ENCODE measurements at places on chromosomes 2 and 18. TPM values are rescaled to one million over a fixed set of nuclear protein-coding genes. Genes with fewer than 3 reads are reported as not detected.

GRCh38 chr2:196330645-196331044, 159.3 kb upstream of the STK17B start:
- no peaks in the 10 kb centered on the region for H3K36me3 ChIP-seq
- no peaks in the 10 kb centered on the region for H3K27me3 ChIP-seq
- no peak for DNase-seq
- peak overlapping the region; percentile 36 for H3K27ac ChIP-seq

DNA sequence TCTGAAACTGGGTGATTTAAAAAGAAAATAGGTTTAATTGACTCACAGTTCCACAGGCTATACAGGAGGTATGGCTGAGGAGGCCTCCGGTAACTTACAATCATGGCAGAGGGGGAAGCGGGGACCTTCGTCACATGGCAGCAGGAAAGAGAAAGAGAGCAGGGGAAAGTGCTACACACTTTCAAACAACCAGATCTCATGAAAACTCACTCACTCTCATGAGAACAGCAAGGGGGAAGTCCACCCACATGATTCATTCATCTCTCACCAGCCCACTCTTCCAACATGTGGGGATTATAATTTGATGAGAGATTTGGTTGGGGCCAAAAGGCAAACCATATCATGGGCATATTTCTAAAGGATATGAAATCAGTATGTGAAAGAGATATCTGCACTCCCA, 12.0 kb upstream of the ARHGAP15 start:
- no peak for DNase-seq
- H3K27me3 ChIP-seq = peaks cover 12% of the 10 kb centered on the region
- H3K27ac ChIP-seq = no peak overlapping the region
- H3K36me3 ChIP-seq = no peaks in the 10 kb centered on the region

GRCh38 chr2:66683599-66683998, 248.7 kb downstream of the MEIS1 start:
- peaks cover 80% of the 10 kb centered on the region for H3K4me1 ChIP-seq
- no peak for DNase-seq
- no peak overlapping the region for H3K4me3 ChIP-seq
- no peaks in the 10 kb centered on the region for H3K27me3 ChIP-seq
- H3K36me3 ChIP-seq = no peaks in the 10 kb centered on the region
- H3K27ac ChIP-seq = peak overlapping the region; percentile 81

DNA sequence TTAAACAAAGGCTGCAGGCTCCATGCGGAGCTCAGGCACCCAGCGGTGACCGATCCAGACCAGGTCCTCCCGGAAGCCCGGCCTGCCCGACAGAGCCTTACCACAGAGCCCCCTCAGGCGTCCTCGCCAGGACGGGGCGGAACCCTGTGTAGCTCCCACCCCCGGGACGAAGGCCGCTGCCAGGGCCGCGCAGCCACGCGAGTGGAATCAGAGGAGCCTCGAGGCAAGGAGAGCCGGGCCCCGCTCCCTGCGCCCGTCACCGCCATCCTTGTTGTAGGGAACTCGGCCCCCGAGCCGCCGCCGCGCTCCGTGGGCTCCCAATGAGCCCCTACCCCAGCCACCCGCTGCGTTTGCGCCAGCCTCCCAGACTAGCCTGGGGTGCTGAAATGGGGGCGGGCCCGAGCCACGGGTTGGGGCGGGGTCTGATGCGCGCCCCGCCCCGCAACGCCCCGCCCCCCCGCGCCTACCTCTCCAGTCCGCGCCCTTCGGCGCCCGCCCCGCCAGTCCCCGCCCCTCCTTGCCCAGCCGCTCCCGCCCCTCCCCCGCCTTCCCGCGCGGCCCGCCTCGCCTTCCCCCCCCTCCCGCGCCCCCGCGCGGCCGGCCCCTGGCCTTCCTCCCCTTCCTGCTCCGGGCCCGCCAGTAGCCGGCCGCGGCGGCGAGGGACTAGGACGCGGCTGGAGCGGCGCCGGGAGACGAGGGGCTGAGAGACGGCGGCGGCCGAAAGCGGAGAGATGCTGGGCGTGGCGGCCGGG, at the start of gene LIMS1:
TSS of gene LIMS1 (plus strand) at position 639 of the 752 bp plus-strand sequence. CDS start at position 732, 93 bp downstream.
- peak; percentile 90 for DNase-seq
- peaks cover 37% of the 10 kb centered on the region for H3K4me1 ChIP-seq
- peak within 1 kb of the TSS; percentile 97 for H3K4me3 ChIP-seq

DNA sequence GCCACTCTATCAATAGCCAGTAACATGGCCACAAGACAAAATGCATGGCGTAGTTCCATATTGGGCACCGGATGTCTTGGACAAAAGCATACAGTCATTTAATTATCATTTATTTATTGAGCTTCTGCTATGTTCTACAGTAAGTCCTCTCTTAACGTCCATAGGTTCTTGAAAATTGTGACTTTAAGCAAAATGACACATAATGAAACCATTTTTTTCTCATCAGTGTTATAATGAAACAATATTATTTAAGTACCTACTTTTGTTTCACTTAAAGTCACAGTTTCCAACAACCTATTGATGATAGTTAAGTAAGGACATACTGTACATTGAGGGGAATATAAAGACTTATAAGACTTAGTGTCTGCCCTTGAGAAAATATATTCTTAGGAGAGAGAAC, 84.9 kb downstream of the XRCC5 start:
- H3K4me1 ChIP-seq = no peaks in the 10 kb centered on the region
- H3K27ac ChIP-seq = no peak overlapping the region
- H3K36me3 ChIP-seq = peaks cover 61% of the 10 kb centered on the region
- H3K4me3 ChIP-seq = no peak overlapping the region
- H3K27me3 ChIP-seq = no peaks in the 10 kb centered on the region

- H3K27ac ChIP-seq = no peak overlapping the region
These were observed 23.0 kb upstream of the IL1A start for GRCh38 chr2:112807233-112807807.

DNA sequence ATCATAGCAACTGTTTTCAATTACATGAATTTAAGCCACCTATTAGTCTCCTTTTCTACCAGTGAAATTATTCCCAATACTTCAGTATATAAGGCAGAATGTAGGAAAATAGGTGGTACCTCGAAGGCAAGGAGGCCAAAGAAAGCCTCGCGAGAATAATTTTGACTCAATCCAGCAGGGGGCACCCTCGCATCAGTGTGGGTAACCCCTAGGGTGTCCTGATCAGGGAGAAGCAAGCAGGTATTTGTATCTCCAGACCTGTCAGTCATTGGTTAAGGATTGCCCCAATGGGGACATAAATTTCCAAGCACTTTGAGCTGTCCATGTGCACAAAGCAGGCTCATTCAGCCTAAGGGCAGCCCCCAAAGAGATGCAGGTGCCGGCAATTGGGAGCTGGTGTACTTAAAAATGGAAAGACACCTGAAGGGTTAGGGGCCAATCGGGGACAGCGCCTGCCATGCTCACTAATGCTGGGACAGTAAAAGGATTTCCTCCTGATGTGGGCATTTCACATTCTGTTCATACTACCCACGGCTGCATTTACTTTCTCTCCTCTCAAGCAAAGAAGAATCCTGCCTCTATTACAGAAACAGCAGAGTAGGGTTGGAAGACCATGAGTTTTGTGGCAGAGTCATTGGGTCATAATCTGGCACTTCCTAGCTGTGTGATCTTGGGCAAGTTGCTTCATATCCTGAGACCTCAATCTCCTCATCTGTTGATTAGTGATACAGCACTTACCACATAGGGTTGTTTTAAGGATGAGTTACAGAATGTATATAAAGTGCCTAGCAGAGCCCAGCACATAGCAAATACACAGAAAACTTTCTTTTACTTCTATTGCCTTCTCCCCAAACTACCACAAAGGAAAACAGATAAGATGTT, 136.1 kb downstream of the ICOS start:
- H3K4me3 ChIP-seq = no peak overlapping the region
- peaks cover 31% of the 10 kb centered on the region for H3K4me1 ChIP-seq
- peak; percentile 51 for DNase-seq
- H3K27ac ChIP-seq = no peak overlapping the region

- peaks cover 12% of the 10 kb centered on the region for H3K4me1 ChIP-seq
- H3K36me3 ChIP-seq = no peaks in the 10 kb centered on the region
These were observed 52.0 kb downstream of the FTCDNL1 start for GRCh38 chr2:199798831-199799580.

BMPR2 gene
- 75.8 TPM for total RNA-seq

FAM124B gene
- not detected for total RNA-seq

UGT1A3 gene
- total RNA-seq = not detected
